ENCODE measurements at places on chromosomes 12 and 14. TPM values are rescaled to one million over a fixed set of nuclear protein-coding genes. Genes with fewer than 3 reads are reported as not detected.
A peak's percentile ranks its signal among the peaks of the same experiment; 100 is the strongest.

Gene SPIC
- total RNA-seq: not detected

DNA sequence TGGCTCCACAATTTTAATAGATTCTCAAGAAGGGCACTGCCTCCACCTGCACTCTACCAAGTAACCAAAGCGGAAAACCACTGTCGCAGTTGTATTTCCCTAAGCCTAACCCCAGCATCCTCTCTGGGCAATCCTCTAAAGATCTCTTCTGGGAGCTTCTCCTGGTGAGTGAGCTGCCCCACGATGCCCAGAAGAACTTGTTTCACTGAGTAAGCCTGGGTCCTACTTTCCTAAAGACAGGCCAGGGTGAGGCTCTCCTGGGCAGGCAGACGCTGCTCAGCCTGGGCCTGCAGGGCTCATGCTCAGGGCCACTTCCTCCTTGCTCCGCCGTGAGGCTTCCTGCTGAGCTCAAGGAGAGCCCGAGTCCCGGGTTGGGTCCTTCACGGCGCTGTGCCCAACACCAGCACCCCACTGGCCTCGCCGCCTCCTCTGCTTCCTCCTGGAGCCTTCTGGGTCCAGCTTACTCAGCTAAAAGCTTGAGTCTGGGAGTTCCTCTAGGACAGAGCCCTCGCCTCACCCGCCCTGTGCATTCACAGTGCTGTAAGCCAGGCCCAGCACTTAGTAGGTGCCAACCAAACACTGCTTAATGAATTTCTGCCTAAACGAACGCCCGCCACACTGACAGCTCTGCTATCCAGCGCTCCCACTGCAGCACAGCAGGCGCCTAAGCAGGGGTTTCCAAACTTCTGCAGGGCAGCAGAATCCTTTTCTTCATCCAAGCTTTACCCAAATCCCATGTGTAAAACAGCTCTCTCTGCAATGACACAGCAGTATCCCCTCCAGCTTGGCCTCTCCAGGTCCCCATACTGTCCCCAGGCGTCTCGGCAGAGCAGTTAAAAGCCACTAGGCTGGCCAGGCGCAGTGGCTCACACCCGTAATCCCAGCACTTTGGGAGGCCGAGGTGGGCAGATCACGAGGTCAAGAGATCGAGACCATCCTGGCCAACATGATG, 5.7 kb downstream of the RAB35 start:
- H3K36me3 ChIP-seq: peaks cover 24% of the 10 kb centered on the region
- peak overlapping the region; percentile 76 for H3K27ac ChIP-seq
- no peaks in the 10 kb centered on the region for H3K27me3 ChIP-seq
- peak; percentile 46 for DNase-seq
- peaks cover 47% of the 10 kb centered on the region for H3K4me1 ChIP-seq

GRCh38 chr14:34030864-34031263, 80.0 kb upstream of the EGLN3 start:
- no peaks in the 10 kb centered on the region for H3K27me3 ChIP-seq
- H3K4me3 ChIP-seq: no peak overlapping the region
- no peaks in the 10 kb centered on the region for H3K4me1 ChIP-seq
- no peak overlapping the region for H3K27ac ChIP-seq

- peaks cover 2% of the 10 kb centered on the region for H3K4me1 ChIP-seq
- no peak overlapping the region for H3K4me3 ChIP-seq
- no peaks in the 10 kb centered on the region for H3K27me3 ChIP-seq
- no peak overlapping the region for H3K27ac ChIP-seq
- peak; percentile 14 for DNase-seq
These were observed 61.4 kb downstream of the MYF5 start for GRCh38 chr12:80778005-80778541.

DNA sequence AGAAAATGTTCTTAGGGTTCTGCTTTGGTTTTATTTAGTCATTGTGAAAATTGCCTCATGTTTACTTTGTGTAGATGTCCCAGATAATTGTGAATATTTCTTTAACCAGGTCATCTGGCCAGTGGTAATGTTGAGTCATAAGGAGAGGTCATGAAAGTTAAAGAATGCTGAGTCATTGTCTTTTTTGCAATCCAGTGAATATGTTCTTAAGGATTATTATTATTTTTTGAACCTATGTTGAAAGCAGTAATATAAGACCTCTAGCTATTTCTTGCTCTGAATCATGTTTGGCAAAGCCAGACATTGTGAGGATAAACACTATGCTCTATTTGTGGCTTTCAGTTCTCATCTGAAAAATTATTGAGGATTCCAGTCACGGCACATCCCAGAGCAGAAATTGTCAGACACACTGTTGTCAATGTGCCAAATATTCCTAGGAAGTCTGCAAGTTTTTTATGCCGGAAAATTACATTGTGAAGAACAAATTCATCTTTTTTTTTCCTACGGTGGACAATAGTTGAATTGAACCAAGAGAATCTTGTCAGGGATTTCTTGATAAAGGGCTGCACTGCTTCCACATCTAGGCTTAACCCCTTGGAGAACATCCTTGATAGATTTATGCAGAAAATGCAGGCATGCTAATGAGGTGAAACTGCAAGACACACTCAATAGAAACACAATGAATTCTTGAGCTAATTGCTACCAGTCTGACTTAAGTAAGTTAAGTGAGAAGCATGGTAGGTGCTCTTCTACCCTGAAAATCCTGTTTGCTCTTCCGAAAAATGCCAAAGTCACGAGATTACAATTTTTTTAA, 369.6 kb downstream of the ATP23 start:
- no peak for DNase-seq
- no peaks in the 10 kb centered on the region for H3K36me3 ChIP-seq
- no peaks in the 10 kb centered on the region for H3K4me1 ChIP-seq

GRCh38 chr14:92737206-92737605, 11.2 kb downstream of the LGMN start:
- peaks cover 6% of the 10 kb centered on the region for H3K36me3 ChIP-seq
- DNase-seq: no peak
- no peak overlapping the region for H3K4me3 ChIP-seq
- H3K4me1 ChIP-seq: peaks cover 13% of the 10 kb centered on the region
- H3K27me3 ChIP-seq: no peaks in the 10 kb centered on the region

DNA sequence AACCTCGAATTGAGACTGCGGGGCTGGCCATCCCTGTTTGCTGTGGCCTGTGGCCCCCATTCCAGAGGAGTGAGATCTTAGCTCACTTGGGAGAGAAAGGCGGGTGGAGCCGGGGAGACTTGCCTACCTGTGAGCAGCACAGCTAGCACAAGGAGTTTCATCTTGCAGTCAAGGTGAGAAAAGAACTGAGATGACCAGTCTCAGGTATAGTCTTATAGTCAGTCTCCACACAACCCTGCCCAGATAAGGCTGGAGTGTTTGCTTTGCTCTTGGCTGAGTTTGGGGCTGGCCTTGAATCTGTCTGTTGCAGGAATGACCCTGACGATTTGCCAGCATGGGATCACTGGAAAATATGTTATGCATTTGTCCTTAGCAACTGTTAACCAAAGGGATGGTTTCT, at the start of gene PLA2G1B:
TSS of gene PLA2G1B (minus strand) at position 187 of the 400 bp plus-strand sequence. CDS start at position 161, 26 bp downstream.
- H3K27ac ChIP-seq: no peak within 1 kb of the TSS
- no peak within 1 kb of the TSS for H3K4me3 ChIP-seq
- peaks cover 7% of the 10 kb centered on the region for H3K4me1 ChIP-seq
